ENCODE measurements at places on chromosomes 11 and 22. TPM values are rescaled to one million over a fixed set of nuclear protein-coding genes. Genes with fewer than 3 reads are reported as not detected.

The SPON1 gene
- 111 TPM for total RNA-seq

The SMIM35 gene
- not detected for total RNA-seq

The SLC22A25 gene
- not detected for total RNA-seq

- no peaks in the 10 kb centered on the region for H3K27me3 ChIP-seq
- H3K4me3 ChIP-seq = no peak overlapping the region
- DNase-seq = no peak
Measured at GRCh38 chr22:31332886-31333285, 13.3 kb downstream of the PATZ1 start.

- H3K27ac ChIP-seq = no peak overlapping the region
- peaks cover 9% of the 10 kb centered on the region for H3K4me1 ChIP-seq
- no peak overlapping the region for H3K4me3 ChIP-seq
- no peak for DNase-seq
- no peaks in the 10 kb centered on the region for H3K36me3 ChIP-seq
Measured at GRCh38 chr22:27113211-27113635, 455.8 kb downstream of the MIAT start.

- H3K4me3 ChIP-seq = no peak overlapping the region
- no peaks in the 10 kb centered on the region for H3K36me3 ChIP-seq
- no peaks in the 10 kb centered on the region for H3K27me3 ChIP-seq
- H3K27ac ChIP-seq = no peak overlapping the region
- H3K4me1 ChIP-seq = no peaks in the 10 kb centered on the region
Measured at GRCh38 chr22:19136915-19137314, 5.8 kb downstream of the TSSK2 start.

DNA sequence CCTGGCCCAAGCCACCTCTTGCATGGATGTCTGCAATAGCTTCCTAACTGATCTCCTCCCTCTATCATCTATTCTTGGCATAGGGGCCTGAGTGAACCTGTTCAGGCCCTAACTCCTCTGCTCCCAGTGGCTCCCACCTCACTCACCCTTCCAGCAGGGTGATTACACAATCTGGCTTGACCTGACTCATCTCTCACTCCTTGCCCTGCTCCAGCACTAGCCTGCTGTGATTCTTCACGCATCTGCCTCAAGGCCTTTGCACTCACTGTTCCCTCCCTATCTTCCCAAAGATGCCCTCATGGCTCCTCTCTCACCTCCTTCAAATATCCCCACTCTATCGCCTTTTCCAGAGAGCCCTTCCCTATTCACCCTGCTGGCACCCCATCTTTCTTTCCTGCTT, 10.5 kb downstream of the SCN4B start:
- H3K27me3 ChIP-seq = no peaks in the 10 kb centered on the region
- H3K36me3 ChIP-seq = no peaks in the 10 kb centered on the region
- no peak overlapping the region for H3K4me3 ChIP-seq
- H3K4me1 ChIP-seq = peaks cover 4% of the 10 kb centered on the region
- no peak overlapping the region for H3K27ac ChIP-seq
